ENCODE measurements at places on chromosomes 5 and 9. TPM values are rescaled to one million over a fixed set of nuclear protein-coding genes. Genes with fewer than 3 reads are reported as not detected.

DNA sequence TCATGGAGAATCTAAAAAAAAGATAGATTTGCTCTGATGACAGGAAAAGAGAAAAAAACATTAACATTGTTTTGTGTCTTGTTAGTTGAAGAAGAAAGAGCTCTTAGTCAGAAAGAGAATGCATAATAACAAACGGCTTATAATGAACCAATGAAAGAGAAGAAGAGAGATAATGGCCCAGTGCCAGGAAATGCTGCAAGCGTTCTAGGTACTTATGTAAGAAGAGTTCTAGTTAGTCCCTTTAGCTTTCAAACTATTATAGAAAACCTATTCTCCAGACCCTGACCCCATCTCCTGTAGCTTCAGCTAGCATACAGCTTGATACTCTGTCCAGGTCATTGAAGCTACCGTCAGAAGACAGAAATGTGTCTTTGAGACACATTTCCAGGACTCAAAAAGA lies 70.2 kb downstream of the FBXL17 start:
- DNase-seq: no peak

DNA sequence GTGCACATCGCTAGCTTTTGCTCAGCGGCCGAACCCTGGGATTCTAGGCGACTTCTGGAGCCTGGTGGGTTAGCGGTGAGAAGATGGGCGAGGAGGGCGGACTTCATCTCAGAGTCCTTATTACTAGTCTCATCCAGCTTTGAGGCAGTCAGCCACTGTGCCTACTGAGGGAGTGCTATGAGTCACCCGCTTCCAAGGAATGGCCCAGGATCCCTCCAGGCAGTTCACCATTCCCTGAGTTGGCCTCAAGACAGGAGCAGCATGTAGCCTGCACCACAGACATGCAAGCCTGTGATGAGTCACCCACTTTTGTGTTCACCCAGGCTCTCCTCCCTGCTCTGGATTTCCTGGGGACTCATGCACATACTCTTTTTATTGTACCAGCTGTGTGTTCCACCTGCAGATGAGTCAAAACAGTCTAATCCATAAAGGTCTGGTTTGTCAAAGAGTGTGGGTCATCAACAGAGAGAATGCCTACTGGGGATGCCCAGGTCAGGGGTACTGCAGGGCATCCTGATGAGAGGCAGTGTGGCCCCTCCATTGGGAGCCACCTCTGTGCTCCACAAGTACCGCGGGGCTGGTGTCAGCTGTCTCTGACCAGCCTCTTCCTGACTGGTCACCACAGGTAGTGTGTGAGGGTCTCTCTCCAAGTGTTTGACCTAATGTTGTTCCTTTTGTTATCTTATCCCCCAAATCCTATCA lies 20.2 kb downstream of the SLC22A5 start:
- peak; percentile 68 for DNase-seq

DNA sequence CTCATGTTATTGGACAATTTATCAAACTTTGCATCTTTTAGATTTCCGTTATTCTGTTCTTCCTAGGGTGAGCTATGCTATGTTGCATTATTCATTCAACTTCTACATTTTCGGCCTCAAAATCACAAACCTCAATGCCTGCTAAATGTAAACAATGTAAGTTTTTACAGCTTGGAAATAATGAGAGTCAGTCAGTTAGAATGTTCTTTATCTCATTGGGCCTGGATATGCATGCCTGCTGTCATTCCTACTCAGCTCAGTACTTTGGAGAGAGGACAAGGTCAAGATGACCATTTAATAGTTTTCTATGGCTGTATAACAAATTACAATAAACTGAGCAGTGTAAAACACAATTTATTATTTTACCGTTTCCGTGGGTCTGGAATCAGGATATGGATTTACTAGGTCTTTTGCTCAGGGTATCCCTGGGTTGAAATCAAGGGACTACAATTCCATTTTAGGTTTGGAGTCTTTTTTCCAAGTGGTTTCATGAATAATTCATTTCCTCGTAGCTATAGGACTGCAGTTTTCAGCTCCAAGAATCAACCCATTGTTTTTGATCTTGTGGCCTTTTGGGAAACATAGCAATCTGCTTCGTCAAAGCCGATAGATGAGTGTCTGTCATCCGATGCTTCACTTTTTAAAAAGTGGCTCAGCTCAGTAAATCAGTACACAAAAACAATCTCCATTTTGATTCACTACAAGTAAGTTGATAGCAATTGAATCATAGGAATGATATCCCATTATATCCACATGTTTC lies 1143.2 kb upstream of the CDH6 start:
- no peak for DNase-seq

- DNase-seq: no peak
Observed at GRCh38 chr5:57414857-57415256, 67.8 kb downstream of the ACTBL2 start.

DNA sequence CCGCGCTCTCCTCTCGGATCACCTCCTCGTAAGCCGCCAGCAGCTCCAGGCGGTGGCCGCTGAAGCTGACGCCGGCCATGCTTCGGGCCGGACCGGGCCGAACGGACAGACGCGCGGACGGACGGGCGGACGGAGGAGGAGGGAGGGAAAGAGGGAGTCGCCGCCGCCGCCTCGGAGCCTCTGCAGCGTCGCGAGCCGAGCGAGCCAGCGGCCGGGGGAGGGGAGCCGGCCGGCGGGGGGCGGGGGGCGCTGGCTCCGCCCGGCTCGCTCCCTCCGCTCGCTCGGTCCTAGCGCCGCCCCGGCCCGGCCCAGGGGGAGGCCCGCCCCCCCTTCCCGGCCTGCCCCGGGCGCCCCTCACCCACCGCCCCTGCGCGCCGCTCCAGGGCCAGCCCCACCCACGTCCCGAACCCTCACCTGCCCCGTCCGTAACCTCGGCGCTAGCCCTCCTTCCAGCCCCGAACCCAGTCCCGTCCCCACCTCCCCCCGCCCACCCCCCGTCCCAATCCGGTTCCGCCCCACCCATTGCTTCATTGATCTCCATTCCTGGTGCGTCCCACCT lies at the start of gene DBN1:
DBN1 (minus strand) TSS at position 192 of the 559 bp plus-strand sequence; CDS start at position 79, 113 bp downstream.
- peak; percentile 78 for DNase-seq

DNA sequence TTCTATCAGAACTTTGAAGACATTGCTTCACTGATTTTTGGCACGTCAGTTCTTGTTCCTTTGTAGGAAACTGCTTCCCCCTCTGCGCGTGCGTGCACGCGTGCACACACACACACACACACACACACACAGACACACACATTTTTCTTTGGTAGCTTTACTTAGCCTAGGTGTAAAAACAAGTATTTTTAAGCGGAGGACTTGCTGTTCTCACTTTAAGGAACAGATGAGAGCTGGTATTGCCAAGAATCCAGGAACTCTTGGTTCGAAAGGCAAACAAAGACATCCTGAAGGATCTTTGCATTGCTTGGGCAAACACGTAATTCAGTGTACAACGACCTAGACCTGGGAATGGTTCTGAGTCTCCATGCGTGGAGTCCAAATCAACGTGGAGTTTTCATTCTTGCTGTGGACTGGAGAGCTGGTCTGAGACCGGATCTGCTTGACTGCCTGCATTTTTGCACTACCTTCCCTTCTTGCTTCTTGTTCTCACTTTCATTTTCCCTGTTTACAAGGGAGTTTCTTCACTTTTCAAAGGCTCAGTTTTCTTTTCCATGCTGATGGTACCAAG lies 8.2 kb downstream of the TMEM268 start:
- DNase-seq: no peak

GRCh38 chr9:77474936-77475335 lies 173.2 kb downstream of the GNA14 start:
- DNase-seq: no peak

DNA sequence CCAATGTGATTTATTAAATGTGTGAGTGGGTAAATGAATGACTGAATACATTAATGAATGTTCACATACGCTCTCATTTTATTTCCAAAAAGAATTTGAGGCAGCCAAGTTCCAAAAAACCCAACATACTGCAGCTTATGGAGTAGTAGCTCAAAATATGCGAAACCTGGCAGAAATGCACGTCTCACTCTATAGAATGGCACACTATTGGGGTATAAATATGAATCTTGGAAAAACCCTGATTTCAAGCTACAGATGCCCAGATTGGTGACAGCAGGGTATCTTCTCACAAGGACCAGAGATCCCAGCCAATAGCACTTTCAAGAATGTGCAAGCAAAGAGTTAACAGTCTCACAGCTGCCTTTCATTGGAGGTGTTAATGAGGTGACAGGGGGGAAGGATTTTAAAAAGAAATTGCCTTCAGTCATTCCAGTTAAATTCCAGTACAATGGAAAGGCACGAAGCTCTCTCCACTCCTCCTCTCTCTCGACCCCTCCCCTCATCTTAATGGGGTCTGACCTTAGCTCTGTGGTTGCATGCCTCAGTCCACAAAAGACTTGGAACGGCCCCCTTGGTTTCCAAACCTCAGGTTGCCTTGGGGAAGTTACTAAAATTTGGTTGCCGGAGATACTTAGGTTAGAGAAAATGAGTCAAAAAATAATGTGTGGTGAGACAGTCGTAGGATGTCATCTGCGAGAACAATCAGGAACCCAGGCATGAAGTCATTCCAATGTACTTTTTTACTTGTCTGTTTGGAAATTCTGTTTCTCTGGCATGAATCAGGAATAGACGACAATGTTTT lies 307.4 kb downstream of the NFIB start:
- no peak for DNase-seq

DNA sequence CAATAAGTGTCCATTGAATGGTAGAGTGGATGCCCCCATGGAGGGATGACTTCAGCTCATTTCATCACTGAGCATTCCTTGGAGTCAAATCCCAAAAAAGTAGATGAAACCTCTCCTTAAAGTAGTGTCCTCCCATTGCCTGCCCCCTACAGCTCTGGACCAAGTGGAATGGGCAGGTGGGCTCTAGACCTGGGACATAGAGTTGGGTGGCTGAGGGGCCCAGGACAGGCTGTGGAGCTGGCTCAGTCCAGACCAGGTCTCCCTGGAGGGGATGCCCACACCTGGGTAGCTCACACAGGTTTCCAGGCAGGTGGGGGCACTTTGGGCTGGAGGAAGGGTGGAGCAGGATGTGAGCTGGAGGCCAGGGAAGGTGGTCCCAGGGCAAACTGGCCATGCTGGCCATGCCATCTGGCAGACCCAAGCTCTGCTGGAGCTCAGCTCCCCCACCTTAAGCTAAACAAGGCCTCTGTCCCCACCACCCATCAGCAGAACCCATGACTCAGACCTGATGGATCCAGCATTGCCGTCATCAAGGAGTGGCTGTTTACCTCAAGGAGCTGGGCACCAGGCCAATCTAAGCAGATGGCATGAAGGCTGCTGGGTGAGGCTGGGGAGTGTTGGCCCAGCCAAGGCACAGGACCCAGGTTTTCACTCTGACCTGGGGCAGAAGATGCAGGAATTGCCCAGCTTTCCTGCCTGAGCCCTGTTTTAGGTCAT lies 6.2 kb upstream of the SPINK4 start:
- no peak for DNase-seq

DNA sequence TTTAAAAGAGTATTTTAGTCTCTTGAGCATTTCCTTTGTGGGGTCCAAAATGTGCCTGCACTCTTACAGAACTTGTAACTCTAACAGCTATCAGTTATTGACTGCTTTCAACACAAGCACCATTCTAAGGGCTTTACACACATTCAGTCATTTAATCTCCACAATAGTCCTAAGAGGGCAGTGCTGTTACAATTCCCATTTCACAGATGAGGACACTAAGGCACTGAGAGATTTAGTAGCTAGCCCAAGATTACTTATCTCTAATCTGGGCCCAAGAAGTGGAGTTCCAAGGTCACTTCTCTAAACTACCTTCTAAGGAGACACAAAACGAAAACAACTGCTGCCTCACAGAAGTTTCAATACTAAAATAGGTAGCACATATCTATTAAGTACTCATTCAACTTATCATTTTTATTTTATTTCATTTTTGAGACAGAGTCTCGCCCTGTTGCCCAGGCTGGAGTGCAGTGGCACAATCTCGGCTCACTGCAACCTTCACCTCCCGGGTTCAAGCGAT lies 275.2 kb downstream of the CWC27 start:
- DNase-seq: no peak

- DNase-seq: no peak
Observed at GRCh38 chr5:96236831-96237230, 196.2 kb downstream of the PCSK1 start.

GRCh38 chr5:39337252-39337915 lies 26.9 kb downstream of the C9 start:
- no peak for DNase-seq

GRCh38 chr9:134473141-134474054 lies 147.1 kb downstream of the RXRA start:
- no peak for DNase-seq

GRCh38 chr5:94849821-94850736 lies 231.6 kb downstream of the SLF1 start:
- no peak for DNase-seq

The MLANA gene
- 0.03 TPM for polyA plus RNA-seq

The SMARCA2 gene
- 13.8 TPM for polyA plus RNA-seq

The KCNN2 gene
- polyA plus RNA-seq: 0.20 TPM

The NRG2 gene
- 6.5 TPM for polyA plus RNA-seq

The PRDM9 gene
- not detected for polyA plus RNA-seq

The TMEM171 gene
- 0.89 TPM for polyA plus RNA-seq

The QRFP gene
- 0.03 TPM for polyA plus RNA-seq

The PTAR1 gene
- 18.0 TPM for polyA plus RNA-seq

The INSYN2B gene
- not detected for polyA plus RNA-seq

The CTXN3 gene
- polyA plus RNA-seq: 0.40 TPM

The C5orf63 gene
- polyA plus RNA-seq: 5.8 TPM

The FOXD4L6 gene
- not detected for polyA plus RNA-seq

The IL4 gene
- polyA plus RNA-seq: not detected

All from psoas muscle (tissue), 8 donors.